ENCODE measurements at places on chromosomes 13 and 19.

- DNase-seq: no peak
Measured at GRCh38 chr13:33217256-33217655, 68.3 kb downstream of the STARD13 start.

DNA sequence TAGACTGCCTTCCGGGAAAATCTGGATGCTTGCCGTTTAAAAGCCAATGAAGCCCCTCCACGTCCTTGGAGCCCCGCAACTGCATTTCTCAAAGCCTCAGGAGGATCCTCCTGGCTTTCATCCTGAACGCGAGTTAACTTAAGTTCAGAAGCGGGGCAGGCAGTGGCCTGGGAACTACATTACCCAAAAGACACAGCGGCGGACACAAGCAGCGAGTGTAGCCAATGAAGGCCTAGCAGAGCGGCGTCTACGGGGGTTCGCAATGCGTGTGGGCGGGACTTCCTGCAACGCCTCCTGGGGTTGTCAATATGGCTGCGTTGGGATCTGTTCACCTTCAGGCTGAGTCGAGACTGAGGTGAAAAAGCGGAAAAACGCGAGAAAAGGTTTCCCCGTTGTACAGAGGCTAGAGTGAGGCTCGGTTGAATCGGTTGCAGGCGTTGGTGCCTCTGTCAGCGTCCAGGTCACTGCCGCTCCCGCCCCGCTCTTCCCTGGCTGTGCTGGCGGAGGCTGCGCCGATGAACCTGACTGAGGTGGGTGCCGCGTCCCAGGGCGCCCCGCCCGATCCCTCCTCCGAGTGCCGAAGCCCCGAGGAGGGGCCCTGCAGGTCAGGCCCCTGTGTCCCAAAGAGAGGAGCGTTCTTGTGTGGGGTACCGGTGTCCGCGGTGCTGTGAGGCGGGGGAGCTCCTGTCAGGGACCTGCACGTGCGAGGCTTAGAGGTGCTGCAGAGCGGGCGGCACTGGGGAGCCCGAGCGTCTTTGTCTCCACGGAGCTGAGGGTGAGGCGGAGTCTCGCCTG is at the start of gene ZNF17:
ZNF17 (plus strand) TSS at position 285 of the 795 bp plus-strand sequence. CDS start 2,455 bp downstream, outside the sequence.
- peak; percentile 98 for DNase-seq

DNA sequence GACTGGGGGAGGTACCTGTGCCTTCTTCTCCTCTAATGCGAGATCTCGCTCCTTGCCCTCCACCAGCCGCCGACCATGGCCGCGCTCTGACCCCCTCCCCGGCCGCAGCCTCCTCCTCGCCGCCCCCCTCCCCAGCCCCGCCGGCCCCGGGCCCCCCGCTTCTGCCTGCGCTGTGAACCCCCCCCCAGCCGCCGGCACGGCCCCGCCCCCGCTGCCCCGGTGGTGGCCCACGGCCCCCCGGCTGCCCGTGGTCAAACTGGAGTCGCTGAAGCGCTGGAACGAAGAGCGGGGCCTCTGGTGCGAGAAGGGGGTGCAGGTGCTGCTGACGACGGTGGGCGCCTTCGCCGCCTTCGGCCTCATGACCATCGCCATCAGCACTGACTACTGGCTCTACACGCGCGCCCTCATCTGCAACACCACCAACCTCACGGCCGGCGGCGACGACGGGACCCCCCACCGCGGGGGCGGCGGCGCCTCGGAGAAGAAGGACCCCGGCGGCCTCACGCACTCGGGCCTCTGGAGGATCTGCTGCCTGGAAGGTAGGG is at the start of gene CACNG8:
CACNG8 (plus strand) TSS at position 51 of the 545 bp plus-strand sequence.
- DNase-seq: no peak

DNA sequence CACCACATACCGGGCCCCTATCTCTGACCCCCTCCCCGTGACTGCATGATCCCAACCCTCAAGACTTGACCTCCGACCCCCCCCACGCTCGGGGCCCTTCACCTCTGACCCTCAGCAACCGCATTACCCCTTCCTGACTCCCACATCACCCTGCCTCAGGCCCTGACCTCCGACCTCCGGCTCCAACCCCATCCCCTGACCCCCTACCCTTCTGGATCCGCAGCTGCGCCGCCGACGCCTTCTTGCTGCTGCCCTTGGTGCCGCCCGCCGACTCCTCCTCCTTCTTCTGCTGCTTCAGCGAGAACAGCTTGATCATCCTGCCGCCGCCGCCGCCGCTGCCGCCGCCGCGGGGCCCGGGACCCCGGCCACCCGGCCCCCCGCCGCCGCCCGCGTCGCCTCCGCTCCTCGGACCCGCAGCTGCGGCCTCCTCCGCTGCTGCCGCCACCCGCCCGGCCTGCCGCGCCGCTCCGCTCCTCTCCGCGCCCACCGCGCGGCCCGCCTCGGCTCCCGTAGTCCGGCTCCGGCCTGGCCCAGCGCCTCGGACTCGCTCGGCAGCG is at the start of gene UBE2M:
UBE2M (minus strand) TSS at position 546 of the 557 bp plus-strand sequence; CDS start at position 316, 230 bp downstream.
- no peak for DNase-seq

- no peak for DNase-seq
Measured at GRCh38 chr19:9941231-9941630, 4.9 kb upstream of the OLFM2 start.

GRCh38 chr13:40190641-40191100 is 475.8 kb downstream of the FOXO1 start:
- DNase-seq: peak; percentile 31

DNA sequence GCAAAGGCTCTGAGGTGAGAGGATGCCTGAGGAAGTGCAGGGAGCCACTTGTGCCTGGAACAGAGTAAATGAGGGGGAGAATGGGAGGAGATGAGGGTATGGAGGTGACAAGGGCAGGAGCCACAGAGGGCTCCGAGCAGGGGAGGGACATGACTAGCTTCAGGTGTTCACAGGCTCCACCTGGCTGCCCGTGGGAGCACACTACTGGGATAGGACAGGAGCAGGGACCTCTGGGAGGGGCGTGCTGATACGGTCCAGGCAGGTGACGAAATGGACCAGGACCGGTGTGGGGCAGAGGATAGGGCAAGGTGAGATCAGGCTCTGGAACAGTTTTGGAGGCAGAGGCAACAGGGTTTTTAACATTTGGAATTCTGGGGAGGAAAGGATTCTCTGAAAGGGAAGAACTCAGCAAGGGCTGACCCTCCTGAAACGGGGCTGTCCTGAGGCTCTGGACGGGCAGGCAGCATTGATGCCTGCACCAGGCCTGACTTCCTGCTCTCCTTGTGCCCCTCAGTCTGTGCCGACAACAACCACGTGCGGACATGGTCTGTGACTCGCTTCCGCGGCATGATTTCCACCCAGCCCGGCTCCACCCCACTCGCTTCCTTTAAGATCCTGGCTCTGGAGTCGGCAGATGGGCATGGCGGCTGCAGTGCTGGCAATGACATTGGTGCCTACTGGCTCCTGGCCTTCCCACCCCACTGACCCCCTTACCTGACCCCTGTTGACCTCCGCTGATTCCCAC is 11.6 kb downstream of the SHKBP1 start:
- no peak for DNase-seq

DNA sequence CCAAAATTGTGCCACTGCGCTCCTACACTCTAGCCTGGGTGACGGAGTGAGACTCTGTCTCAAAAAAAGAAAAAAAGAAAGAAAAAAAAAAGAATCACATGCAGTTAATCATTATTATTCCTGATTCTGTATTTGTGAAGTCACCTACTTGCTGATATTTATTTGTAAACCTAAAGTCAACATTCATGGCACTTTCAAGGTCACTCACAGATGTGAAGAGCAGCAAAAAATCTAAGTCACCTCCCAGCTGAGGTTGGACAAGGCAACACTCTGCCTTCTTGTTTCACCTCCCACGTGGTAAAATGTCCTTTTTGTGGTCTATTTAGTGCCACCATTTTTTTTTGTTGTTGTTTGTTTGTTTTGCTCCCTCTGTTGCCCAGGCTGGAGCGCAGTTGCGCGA is 26.5 kb downstream of the WDR88 start:
- DNase-seq: no peak

GRCh38 chr13:77696879-77697216 is 639 bp upstream of the SLAIN1 start:
- DNase-seq: no peak

GRCh38 chr13:73833325-73834070 is 300.7 kb downstream of the KLF12 start:
- DNase-seq: no peak

- DNase-seq: no peak
Measured at GRCh38 chr19:12872255-12872654, 9.0 kb downstream of the DNASE2 start.

DNA sequence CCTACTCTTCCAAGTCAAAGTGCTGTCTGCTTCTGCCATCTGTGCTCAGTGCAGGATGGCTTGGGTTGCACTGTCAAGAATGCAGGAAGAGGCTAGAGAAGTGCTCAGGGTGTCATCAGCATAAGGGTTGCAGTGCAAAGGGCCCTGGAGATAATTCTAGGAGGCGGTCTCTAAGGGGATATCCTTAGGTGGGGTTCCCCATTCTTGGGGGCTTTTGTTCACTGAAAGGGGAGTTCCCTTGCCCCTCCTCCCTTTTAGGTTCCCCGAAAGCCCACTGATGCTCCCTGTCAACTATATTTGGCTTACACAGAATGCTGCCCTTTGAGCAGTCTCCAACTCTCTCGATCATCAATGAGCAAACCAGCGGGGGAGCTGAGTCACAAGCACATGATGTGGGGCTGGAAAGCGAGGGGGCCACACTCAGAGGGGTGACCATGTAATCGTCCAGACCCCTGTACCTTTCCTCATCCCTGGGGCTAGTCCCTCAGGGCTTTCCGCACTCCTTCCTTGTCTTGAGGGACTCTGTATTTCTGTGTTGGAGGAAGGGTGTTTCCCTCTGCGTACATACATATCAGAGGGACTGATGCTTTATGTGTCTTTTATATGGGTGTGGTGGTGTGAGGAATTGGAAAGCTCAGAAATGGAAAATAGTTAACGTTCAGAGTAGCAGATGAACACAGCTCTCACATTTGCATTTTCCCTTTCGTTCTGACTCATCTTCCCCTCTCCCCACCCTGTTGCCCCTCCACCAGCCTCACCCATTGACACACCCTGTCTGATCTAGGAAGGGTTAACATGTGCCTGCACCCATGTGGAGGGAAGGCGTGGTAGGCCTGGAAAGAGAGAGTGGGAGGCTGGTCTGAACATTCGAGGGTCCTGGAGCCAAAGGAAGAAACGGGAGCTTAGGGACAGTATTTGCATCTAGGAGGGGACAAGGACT is 6.7 kb downstream of the ZBTB32 start:
- no peak for DNase-seq

- DNase-seq: no peak
Measured at GRCh38 chr19:2173767-2174577, 10.2 kb downstream of the DOT1L start.

DNA sequence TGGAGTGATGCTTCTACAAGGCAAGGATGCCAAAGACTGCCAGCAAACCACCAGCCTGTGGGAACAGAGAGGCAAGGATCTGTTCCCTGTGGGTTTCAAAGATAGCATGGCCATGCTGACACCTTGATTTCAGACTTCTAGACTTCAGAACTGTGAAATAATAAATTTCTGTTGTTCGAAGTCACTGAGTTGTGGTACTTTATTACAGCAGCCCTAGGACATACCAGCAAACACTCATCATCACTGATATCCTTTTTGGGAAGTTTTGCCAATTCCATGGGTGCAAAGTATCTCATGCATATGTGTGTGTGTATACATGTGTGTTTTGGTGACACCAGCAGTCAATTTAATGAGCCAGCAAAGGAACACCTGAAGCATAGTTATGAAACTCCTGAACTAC is 21.0 kb downstream of the LMO7 start:
- DNase-seq: no peak

GRCh38 chr19:49672131-49672919 is 4.7 kb upstream of the PRMT1 start:
- DNase-seq: peak; percentile 83

DNA sequence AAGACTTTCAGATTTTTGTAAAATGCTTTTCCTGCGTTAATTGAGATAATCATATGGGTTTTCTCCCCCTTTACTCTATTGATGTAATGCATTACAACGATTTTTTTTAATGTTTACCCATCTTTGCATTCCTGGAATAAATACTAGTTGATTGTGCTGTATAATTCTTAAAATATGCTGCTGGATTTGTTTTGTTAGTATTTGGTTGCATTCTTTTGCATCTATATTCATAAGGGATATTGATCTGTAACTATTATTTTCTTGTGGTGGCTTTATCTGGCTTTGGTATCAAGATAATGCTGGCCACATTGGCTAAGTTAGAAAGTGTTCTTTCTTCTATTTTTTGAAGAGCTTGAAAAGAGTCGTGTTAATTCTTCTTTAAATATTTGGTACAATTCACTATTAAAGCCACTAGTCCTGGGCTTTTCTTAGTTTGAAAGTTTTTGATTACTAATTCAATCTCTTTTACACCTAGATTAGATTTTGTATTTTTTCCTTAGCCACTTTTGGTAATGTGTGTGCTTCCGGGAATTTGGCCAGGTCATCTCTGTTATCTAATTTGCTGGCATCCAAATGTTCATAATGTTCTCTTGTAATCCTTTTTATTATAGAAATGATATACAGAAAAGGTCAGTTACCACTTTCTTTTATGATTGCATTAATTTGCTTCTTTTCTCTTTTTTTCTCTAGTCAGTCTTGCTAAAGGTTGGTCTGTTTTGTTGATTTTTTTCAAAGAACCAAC is 29.8 kb downstream of the KL start:
- no peak for DNase-seq

DNA sequence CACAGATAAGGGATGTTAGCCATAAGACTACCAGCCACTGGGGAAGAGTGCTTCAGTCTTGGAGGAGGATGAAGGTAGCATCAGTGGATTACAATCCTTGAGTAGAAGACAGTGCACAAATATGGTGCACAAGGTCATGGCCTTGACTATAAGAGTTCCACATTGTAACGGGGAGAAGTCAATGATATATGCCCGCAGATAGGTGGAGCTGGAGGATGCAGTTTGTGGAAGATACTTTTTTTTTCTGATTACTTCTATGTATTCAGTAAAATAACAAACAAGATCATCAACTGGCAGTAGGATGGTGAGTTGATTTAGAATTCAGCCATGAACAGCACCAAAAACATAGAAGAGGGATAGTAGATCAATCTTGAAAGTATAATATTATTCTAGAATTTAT is 926.8 kb upstream of the MIR17HG start:
- DNase-seq: no peak
